ENCODE measurements at places on chromosomes 12 and 14.

DNA sequence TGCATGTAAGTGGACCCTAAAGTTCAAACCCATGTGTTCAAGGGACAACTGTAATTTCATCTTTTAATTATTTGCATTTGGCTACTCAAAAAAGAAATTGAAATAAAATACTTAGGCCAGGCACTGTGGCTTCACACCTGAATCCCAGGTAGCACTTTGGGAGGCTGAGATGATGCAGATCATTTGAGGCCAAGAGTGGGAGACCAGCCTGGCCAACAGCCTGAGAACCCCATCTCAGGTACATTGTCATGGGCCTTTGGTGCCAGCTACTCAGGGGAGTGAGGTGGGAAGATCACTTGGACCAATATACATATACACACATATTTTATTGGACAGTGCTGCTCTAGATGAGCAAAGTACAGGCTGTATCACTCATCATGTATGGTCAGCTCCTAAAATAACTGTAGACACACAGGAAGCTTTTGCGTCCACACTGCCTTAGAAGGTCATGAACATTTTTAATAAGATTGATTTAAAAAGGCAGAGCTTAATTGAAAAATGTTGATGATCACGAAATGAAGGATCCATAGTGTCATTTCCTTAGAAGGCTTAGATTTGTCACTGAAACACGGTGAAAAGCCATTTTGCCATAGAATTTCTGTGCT, 2.5 kb upstream of the ZCCHC8 start:
- no peak for DNase-seq

DNA sequence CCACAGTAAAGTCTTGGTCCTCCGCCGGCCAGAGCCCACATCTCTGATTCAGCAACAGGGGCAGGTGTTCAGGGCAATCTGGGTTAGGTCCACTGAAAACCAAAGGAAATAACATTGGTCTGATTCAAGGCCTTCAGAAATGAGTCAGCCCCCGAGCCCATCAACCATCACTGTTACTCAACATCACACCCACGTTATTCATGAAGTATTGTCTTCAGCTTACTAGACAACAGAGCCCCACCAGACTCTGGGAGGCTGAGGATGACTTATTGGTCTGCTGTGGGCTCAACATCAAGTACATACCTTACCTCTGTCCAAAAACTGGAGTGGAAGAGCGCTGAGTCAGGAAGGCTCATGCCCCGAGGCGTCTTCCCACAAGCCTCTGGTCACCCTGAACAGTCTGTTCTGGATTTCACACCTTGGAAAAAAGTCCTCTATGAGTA, 97.5 kb downstream of the ZFP36L1 start:
- peak; percentile 62 for DNase-seq

DNA sequence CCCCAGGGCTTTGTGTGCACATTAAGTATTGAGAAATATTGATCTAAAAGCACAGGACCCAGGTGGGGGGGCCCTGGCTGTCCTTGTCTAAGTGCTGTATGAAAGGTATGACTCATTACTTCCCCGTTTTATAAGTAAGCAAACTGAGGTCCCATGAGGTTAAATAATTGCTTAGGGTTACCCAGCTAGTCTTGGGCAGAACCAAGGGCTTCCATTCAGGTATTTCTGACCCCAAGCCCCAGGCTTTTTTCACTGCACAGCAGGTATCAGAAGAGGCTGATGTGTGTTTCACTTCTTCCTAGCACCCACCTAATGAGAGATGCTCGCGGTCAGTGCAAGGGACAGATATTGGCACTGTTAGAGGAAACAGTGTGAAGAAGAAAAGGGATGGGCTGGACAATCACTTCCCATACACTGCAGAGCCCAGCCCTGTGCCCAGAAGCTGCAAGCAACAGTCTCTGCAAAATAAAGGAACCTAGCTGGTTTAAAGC, 4.7 kb upstream of the TC2N start:
- DNase-seq, result peak; percentile 36

- DNase-seq, result no peak
Observed at GRCh38 chr14:85358136-85358785, 171.7 kb upstream of the FLRT2 start.

DNA sequence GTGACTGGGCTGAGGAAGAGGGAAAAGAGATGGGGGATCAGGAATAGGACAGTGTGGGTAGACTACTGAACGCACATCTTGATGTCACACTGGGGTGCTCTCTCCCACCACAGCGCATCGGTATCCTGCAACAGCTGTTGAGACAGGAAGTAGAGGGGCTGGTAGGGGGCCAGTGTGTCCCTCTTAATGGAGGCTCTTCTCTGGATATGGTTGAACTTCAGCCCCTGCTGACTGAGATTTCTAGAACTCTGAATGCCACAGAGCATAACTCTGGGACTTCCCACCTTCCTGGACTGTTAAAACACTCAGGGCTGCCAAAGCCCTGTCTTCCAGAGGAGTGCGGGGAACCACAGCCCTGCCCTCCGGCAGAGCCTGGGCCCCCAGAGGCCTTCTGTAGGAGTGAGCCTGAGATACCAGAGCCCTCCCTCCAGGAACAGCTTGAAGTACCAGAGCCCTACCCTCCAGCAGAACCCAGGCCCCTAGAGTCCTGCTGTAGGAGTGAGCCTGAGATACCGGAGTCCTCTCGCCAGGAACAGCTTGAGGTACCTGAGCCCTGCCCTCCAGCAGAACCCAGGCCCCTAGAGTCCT, 6.9 kb downstream of the C1QL4 start:
- no peak for DNase-seq

DNA sequence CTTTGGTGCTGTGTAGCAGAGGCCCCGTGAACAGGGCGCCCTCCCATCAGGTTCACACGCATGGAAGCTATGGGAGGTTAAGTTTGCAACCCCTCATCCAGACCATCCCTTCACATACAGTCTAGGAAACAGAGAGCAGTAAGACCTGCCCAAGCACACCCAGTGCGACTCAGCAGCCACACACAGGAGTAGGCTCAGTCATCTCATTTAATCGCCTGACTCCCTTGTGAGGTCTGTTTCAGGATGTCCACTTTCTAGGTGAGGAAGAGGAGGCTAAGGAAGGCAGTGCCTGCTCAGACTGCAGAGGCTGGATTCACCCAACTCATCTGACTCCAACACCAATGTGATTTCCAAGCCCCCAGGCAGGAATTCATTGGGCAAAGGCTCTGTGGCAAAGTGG, 11.9 kb downstream of the BDKRB1 start:
- no peak for DNase-seq

- DNase-seq, result no peak
Observed at GRCh38 chr12:105574056-105574715, 243.7 kb downstream of the C12orf75 start.

- DNase-seq, result no peak
Observed at GRCh38 chr14:56694609-56695008, 115.0 kb downstream of the TMEM260 start.

GRCh38 chr14:103084021-103084919, at the start of gene LBHD2:
Gene LBHD2 (plus strand): TSS chr14:103084210. CDS start chr14:103086013, 1,803 bp downstream.
- DNase-seq, result no peak

DNA sequence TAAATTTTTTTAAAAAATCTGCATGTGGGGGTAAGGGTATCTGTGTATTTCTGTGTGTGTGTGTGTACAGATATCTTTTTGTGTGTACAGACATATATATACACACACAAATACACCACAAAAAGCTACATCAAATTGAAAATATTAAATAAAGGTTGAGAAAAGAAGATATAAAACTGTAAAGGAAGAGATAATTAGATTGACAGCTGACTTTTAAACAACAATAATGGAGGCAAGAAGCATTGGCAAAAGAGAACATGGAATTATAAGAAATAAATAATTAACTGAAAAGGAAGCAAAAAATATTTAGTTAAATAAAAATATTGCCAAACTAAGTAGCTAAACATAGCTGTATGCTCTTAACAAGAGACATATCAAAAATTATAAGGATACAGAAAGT, 291.4 kb downstream of the FSCB start:
- no peak for DNase-seq

DNA sequence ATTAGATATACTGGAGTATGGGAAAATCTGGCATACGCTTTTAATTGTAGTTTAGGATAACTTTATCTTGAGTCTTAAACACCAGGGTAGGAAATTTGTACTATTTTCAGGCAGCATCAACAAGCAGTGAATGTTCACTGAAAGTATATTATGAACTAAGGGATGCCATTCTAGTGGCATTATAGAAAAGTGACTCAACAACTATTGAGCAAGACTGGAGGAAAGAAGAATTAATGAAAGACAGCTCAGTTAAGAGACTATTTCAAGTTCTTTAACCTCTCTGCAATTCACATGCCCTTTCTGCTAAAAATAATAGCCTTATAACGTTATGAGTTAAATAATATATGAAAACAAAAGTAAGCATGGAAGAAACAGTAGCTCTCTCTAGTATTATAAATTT, 343.1 kb downstream of the FSCB start:
- no peak for DNase-seq

GRCh38 chr12:44654646-44655639, 221.2 kb downstream of the NELL2 start:
- no peak for DNase-seq

DNA sequence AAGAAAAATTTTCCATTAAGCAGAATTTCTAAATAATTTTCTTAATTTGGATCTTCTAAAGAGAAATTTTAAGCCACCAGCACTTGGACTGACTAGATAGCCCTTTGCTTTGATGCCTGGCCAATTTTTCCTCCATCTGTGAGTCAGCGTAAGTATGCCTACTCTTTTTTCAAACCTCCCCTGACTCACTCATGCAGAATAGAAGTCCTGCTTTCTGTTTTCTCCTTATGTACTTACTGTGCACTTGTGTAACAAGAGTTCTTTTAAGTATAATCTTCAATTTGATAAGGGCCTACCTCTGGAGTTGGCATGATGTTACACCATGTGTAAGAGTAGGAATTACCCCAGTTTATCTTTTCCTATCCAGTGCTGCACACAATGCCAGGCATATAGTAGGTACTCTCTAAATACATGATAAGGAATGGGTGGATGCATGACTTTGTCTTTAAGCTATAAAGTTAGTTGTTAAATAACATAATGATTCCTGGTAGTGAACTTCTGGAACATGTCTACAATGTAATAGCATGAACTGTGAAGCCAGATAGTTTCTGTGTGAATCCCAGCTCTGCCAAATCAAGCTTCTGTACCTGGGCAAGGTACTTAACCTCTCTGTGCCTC, 329.6 kb downstream of the TMTC2 start:
- DNase-seq, result no peak

DNA sequence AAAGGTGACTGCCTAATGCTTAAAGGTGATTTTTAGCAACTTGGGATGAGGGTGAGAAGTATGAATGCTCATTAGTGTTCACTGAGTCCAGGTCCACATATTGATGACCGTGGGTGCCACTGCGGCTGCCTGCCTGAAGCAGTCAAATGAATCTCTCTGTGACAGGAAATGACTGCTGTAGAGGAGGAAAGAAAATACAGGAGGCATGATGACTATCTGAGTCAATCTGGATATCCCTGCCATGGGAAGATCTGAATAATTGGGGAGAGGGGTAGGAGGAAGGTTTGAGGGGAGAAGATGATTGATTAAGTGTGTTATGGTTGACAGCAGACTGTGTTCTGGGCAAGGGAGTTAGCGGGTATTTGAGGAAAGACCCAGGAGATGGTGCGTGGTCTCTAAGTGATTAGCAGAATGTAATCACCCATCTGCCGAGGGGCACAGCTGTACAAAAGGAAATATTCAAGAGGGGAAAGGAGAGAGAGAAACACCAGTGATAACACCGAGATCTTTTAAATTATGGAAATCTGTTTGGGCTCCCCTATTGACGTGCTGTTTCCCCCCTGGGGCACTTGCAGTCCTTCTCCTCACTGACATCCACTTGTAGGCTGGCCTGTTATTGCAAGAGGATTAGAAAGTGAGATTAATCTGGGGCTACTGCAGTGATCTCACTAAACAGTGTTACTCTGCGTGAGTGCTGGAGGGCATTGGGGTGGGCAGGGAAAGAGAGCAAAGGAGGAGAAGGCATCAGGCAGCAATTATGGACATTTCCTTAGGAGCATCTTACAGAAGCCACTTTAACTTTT, 97.7 kb downstream of the AKAP6 start:
- DNase-seq, result no peak
